ENCODE measurements at places on chromosomes 6 and 20.

GRCh38 chr6:161750686-161751085 is 476.8 kb upstream of the AGPAT4 start:
- no peak for DNase-seq

DNA sequence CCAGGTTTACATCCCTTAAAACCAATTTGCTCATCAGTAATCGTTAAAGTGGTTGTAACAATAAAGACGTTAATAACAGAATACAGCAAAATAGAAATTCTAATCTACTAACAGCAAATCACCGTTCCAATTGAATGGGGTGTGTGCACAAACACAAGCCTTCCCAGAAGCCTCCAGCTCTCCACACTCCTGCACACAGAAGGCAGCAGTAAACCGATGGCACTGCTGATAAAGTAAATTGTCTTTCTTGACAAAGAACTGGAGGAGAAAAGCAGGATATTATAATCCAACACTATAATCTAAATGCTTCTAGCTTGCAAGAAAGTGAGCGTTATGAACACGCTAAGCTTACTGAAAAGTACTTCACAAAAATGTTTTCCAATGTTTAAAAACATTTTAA is 7.0 kb downstream of the ZNF217 start:
- no peak for DNase-seq

DNA sequence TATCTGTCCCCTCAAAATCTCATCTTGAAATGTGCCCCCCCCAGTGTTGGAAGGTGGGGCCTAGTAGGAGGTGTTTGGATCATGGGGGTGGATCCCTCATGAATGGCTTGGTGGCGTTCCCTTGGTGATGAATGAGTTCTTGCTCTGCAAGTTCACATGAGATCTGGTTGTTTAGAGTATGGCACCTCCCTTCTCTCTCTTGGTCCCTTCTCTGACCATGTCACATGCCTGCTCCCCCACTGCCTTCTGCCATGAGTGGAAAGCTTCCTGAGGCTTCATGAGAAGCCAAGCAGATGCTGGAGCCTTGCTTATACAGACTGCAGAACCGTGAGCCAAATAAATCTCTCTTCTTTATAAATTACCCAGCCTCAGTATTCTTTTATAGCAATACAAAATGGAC is 70.9 kb downstream of the MAN1A1 start:
- DNase-seq: no peak

GRCh38 chr6:166465003-166465399 is 82.3 kb upstream of the MPC1 start:
- DNase-seq: no peak

- DNase-seq: no peak
Observed at GRCh38 chr6:39419607-39420006, 97.1 kb upstream of the KCNK16 start.

DNA sequence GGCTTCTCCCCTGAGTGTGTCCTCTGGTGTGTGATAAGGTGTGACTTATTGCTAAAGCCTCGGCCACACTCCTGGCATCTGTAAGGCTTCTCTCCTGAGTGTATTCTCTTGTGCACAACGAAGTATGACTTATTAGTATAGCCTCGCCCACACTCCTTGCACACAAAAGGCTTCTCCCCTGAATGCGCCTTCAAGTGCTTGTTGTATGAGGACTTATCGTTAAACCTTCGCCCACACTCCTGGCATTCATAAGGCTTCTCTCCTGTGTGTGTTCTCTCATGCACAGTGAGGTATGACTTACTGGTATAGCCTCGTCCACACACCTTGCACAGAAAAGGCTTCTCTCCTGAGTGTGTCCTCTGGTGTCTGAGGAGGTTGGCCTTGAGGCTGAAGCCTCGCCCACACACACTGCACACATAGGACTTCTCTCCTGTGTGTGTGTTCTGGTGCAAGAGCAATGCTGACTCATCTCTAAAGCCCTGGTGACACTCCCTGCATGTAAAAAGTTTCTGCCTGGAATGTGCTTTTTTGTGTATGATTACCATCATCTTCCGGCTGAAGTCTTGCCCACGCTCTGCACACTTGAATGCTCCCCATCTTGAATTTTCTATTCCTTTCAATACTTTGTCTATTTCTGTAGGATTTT is 20.4 kb downstream of the ZNF337 start:
- DNase-seq: peak; percentile 84

GRCh38 chr6:33105916-33106871 is 30.4 kb downstream of the HLA-DPB1 start:
- no peak for DNase-seq

- DNase-seq: no peak
Observed at GRCh38 chr20:33482581-33482980, 7.3 kb upstream of the CBFA2T2 start.

GRCh38 chr6:143139239-143139784 is 78.6 kb downstream of the AIG1 start:
- no peak for DNase-seq

GRCh38 chr20:32999603-33000250 is 4.5 kb downstream of the SUN5 start:
- no peak for DNase-seq

DNA sequence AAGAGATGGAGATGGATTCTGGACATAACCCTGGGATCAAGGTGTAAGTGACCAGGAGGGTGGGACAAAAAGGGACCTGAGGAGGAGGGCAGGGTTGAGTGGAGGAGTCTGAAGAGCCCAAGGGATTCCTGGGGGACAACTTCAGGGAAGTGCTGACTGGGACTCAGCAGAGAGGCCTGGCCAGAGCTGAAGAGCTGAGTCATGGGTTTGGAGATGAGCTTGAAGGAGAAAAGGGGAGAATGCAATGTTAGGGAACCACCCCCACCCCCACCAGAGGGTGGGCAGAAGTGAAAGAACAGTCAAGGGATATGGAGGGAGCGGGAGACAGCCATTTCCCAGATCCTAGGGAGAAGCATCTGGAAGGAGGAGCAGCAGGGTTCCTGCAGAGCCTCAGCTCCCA is 55.2 kb downstream of the INSM1 start:
- DNase-seq: no peak

- DNase-seq: no peak
Observed at GRCh38 chr6:157629220-157629619, 193.8 kb upstream of the SNX9 start.

GRCh38 chr6:168280020-168280898 is 39.3 kb downstream of the DACT2 start:
- DNase-seq: no peak

DNA sequence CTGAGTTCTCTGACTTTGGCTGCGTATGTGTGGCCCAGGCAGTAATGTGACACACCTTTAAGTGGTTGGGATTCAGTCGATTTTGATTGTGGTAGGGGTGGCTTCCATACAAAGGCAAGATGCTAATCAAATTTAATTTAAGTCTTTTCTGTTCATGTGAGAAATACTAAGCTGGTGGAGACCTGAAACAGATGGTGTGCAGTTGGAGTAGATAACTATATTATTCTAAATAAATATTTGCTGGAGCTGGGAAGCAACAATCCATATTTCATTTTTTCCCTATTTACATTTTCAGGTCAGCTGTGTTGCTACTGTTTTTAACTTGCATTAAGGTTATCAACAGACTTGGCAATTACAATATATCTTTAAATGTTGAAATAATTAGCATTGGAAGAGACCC is 67.4 kb upstream of the C20orf144 start:
- DNase-seq: no peak

DNA sequence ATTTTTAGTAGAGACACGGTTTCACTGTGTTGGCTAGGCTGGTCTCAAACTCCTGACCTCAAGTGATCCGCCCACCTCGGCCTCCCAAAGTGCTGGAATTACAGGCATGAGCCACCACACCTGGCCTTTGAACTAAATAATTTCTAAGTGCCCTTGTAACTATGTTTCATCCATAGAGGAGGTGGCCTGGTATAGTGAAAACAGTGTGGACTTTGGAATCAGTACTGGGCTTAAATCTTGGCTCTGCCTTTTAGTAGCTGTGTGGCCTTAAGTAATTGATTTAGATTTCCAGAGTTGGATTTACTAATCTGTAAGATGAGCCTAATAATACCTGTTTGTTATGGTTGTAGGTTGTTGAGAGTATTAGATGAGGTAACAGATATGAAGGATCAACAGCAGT is 14.2 kb upstream of the TGM3 start:
- no peak for DNase-seq

- no peak for DNase-seq
Observed at GRCh38 chr20:14637441-14637840, 300.0 kb upstream of the FLRT3 start.

GRCh38 chr6:160523223-160523622 is 140.9 kb downstream of the LPA start:
- DNase-seq: no peak

GRCh38 chr20:55515832-55516231 is 489.5 kb downstream of the CBLN4 start:
- no peak for DNase-seq

GRCh38 chr6:53671111-53671510 is 5.6 kb upstream of the KLHL31 start:
- DNase-seq: no peak

GRCh38 chr6:53623497-53623896 is 42.1 kb downstream of the KLHL31 start:
- DNase-seq: no peak
